ENCODE measurements at places on chromosomes 11 and 22.

- no peak for DNase-seq
Measured at GRCh38 chr11:66853242-66854229, 3.3 kb upstream of the LRFN4 start.

- no peak for DNase-seq
Measured at GRCh38 chr11:66604155-66604554, 11.2 kb downstream of the CCS start.

DNA sequence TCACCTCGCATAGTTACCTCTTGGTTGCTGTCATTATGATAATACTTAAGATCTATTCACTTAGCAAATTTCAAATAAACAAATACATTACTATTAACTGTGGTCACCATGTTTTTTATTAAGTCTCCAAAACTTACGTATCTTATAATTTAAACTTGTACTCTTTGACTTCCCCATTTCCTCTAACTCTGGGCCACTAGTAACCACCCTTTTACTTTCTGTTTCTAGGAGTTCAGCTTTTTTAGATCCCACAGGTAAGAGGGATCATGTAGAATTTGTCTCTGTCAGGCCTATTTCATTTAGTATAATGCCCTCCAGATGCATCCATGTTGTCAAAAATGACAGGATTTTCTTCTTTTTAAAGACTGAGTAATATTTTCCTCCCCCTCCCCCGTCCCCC, 212.4 kb upstream of the C11orf87 start:
- DNase-seq = no peak

DNA sequence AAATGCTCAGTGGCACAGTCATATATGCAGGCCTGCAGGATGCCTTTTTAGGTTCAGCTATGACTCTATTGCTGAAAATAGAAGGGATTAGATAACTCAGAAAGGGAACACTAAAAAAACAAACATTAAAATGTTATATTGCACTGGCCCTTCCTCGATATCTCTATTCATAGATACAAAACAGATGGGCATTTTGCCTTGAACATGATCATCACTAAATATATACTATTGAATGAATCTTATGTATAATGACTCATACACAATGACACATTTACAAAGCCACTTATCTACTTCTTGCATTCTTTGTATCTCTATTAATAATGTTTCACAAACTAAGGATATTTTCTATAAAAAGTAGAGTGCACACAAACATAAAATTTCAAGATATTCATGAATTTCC, 2352.8 kb upstream of the RAG2 start:
- DNase-seq = no peak

DNA sequence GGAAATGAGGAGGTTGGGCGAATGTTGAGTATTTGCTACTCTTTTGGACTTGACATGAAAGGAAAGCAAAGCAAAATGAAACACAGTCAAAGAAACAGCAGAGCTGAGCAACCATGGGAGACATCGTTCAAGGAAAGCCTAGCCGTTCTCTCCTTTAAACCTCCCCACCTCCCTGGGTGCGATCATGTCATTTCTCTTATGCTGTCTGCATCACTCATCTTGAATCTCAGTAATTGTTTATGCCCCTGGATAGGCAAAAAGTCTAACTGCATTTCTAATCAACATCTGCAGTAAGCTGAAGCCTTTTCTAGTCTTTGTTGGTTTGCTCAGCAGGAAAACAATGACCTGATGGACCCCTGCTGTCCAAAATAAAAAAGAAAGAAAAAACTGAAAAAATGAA, 107.0 kb downstream of the MSANTD4 start:
- no peak for DNase-seq

GRCh38 chr22:38704654-38705234, 1.0 kb upstream of the GTPBP1 start:
- no peak for DNase-seq

DNA sequence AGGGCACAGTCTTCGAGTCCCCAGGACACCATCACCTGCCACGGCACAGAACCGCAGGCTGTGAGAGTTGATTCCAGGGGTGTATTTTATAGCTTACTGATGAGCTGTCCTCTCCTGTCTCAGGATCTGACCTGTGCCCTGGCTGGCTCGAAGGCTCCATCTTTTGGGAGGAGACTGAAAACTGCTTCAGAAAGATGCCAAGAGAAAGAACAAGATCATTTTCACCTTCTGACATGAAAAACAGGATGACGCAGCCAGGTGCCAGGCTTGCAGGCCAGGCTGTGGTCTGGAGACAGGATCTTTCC, 2.2 kb downstream of the MRGPRD start:
- DNase-seq = no peak

DNA sequence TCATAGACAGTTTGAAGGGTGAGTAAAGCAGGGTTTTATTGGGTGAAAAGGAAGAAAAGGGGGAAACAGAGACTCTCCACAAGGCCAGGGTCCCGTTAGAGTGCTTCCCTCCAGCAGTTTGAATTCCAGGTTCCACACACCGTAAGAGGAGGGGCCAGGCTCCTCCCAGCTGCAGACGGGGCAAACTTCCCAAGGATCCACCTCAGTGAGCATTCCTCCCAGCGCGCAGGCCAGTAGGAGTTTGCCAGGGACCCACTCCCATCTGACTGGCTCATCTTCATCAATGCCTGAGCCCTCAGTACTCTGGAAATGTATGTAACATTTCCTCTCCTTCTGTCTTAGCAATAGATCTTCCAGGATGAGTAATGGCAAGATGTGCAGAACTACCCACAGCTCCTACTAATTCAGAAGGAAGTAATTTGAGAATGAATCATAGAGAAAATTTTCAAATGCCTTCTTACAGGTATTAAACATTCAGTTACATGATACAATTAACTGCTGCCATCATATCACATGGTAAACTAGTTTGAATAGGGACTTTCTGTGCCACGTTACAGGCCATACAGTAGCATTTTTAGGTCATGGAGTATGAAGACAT, 34.0 kb upstream of the TRPC6 start:
- no peak for DNase-seq

DNA sequence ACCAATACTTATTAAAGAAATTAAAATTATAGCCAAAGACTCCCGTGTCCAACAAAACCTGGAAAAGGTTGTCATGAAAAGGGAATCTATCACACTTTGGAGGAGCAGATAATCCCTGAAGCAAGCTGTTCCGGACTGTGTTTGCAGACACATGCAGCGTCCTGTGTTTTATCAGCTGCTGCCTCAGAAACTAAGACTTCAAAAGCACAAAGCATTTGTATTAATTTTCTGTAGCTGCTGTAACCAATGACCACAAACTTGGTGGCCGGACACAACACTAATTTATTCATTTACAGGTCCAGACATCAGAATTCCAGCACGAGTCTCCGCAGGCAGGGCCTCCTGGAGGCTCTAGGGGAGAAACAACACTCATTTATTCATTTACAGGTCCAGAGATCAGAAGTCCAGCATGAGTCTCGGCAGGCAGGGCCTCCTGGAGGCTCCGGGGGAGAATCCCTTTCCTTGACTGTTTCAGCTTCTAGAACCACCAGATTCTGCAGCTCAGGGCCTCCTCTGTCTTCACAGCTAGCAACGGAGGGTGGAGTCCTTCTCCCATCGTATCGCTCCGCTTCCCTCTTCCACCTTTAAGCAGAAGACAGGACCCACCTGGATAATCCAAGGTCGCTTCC, 465.3 kb downstream of the BRD1 start:
- DNase-seq = no peak

DNA sequence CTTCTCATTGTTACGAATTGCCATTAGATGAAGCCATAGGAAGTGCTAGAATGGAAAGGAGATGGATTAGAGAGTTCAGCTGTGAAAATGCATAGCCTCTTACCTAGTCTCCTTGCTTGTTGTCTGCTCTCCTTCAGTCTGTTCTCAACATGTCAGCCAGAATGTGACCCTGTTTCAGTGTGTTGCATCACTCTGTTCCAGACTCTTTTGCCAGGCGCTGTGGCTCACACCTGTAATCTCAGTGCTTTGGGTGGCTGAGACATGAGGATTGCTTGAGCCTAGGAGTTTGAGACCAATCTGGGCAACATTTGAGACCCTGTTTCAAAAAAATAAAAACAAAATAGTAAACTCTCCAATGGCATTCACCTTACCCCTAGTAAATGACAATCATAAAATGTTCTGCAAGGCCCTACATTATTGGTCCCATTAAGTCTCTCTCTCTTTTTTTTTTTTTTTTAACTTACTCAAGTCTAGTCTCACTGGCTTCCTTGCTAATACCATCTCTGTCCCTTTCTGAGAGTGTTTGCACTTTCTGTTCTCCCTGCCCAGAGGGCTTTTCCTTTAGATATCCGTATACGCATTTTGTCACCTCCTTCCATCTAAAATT, 39.4 kb downstream of the CYP2R1 start:
- no peak for DNase-seq

GRCh38 chr22:30728826-30729225, 34.2 kb downstream of the OSBP2 start:
- DNase-seq = no peak

GRCh38 chr11:40227730-40228129, 1231.7 kb downstream of the LRRC4C start:
- DNase-seq = no peak

DNA sequence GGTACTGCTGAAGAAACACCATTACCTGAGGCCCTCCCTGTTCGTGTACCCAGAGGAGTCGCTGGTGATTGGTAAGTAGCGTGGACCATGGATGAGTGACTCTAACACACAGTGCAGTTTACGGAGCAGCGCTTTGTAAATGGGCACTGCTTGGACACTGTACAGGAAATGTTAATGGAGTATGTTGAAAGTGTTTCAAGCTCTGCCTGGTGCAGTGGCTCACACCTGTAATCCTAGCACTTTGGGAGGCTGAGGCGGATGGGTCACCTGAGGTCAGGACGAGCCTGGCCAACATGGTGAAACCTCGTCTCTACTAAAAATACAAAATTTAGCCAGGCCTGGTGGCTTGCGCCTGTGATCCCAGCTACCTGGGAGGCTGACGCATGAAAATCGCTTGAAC, 29.7 kb downstream of the XRCC6 start:
- no peak for DNase-seq

DNA sequence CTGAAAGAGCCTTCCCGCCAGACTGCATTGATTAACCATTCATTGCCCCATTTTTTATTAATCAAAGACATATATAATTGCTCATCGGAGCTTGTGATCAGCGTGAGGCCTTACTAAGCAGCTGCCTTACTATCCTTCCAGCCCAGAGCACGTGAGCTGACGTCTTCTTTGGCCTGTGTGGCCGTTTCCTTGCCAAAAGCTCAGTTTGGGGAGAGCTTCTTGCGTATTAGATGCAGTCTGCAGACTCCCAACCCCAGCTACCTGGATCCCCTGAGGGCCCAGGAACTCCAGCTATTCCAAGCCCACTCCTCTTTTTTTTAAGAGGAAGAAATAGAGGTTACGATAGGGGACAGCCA, 784 bp upstream of the SLC43A3 start:
- no peak for DNase-seq

- DNase-seq = no peak
Measured at GRCh38 chr11:18769802-18770456, 21.7 kb downstream of the PTPN5 start.

GRCh38 chr11:122327528-122327927, 211.5 kb upstream of the BLID start:
- DNase-seq = no peak

DNA sequence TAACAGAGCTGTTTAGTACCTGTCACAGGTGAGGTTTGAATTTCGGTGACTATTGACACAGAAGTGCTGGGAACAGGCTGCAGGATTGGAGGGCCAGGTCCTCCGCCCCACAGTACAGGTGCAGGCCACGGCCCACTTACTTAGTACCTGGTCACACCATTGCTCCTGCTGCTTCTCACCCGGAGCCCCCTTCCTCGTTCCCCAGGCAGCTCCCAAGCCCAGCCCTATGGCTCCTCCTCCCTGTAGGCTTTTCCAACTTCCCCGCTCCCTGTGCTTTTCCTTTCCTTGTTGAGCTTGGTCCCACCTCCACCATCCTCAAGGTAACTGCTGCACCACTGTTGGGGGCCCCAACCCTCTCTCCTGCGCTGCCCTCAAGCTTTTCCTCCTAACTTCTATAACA, 27.9 kb upstream of the ANO1 start:
- DNase-seq = no peak

- DNase-seq = no peak
Measured at GRCh38 chr11:36122671-36123070, 166.6 kb downstream of the COMMD9 start.

DNA sequence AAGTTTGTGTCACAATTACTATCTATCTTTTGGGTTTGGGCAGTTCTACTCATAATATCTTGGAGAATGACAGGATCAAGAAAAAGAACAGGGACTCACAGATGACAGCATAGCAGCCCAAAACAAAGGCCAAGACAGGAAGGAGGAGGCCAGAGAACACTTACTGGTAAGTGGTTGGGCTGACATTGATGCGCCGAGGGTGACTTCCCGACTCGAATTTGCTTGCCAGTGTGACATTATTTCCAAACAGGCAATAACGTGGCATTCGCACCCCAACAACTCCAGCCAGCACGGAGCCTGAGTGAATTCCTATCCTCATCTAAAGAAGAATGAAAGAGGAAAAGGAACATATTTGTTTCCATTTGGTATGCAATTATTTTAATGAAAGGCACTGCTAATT, 309.9 kb downstream of the GUCY1A2 start:
- DNase-seq = no peak

- DNase-seq = no peak
Measured at GRCh38 chr11:23399995-23400394, 539.7 kb upstream of the CCDC179 start.

- DNase-seq = no peak
Measured at GRCh38 chr11:131893103-131893890, 522.9 kb downstream of the NTM start.

- DNase-seq = no peak
Measured at GRCh38 chr11:80650966-80651365, 1210.1 kb upstream of the TENM4 start.

- DNase-seq = peak; percentile 79
Measured at GRCh38 chr11:68257477-68258362, 14.1 kb downstream of the C11orf24 start.

DNA sequence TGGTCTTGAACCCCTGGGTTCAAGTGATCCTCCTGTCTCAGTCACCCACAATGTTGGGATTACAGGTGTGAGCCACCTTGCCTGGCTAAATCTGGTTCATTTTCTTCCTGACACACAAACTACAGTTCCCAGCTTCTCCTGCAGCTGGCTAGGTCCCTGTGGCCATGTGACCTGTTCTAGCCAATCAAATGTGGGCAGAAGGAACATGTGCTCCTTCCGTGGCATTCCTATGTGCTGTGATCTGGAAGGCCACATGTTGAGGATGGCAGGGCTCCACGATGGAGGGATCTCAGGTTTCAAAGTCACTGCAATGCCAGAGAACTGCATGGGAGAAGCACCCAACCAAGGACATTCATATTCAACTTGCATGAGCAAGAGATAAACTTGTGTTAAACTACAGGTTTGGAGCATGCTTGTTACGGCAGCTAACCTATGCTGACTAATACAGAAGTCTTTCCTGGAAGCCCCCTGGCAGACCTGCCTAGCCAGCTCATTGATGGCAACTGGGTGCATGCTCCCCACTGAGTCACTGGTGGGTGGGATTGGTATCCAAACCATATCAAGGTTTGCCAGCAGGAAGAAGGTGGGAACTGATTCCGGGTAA, 86.0 kb downstream of the RPS6KA4 start:
- DNase-seq = no peak

GRCh38 chr11:131723088-131723487, 352.7 kb downstream of the NTM start:
- DNase-seq = no peak

- DNase-seq = no peak
Measured at GRCh38 chr22:31143537-31143936, 3.2 kb upstream of the PLA2G3 start.
